Stimulated activated memory B cell treated with anti-CD40 and anti-IgM and Interleukin-4, amounts not matched to agents 10 μg/mL and 1 μg/mL and 100 μg/mL, for 72 hours (primary cell): ENCODE measurements at places on chromosomes 13 and 19.

DNA sequence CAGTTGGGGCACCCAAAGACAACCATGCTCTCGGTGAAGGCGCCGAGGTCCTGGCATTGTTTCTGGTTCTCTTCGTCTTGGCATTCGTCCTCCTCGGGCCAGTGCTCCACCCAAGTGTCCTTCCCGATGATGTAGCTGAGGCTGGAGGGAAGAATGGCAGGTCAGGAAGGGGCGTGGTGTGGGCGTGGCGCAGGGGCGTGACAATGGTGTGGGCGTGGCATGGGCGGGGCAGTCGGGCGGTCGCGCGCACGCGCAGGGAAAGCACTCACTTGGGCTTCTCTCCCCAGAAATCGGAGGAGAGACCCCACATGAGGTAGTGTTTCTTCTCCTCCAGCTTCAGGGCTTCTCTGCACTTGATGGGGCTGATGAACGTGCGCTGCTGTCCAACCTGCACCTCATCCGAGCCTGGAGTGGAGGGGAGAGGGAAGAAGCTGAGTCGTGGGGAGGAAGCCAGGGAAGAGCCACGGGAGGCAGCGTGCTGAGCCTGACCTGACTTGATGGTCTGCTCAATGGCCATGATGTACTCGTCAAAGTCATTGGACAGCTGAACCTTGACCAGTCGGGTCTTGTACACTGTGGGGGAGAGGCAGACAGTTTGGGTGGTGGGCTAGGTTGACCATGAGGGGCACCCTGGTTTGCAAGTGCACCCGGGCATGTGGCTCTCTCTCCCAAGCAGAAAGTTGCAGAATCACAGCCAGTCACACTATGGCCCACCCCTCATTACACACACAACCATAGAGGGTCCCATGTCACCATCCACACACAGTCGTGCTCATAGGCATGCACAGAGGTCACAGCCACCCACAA, 8.1 kb upstream of the TNFSF14 start:
- no peak for ATAC-seq

GRCh38 chr13:102793611-102794355, 5.0 kb downstream of the POGLUT2 start:
- ATAC-seq, result no peak

DNA sequence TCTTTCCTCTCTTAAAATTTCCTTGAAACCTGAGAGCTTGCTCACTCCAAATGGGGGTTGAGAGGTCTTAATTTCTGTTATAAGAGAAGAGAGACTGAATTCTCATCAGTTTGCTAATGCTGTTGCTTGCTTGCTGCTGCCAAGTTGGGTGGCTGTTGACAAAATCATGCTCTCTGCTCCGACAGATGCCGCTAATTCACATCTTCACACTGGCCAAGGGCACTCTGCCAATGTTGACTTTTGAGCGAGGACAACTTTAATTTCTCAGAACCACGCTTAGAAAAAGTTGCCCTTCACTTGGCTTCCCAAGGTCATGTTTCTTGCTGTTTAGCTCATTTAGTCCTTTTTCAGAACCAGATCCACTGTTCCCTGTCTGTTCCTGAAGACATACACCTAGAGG, 402.9 kb downstream of the HS6ST3 start:
- ATAC-seq, result no peak

- ATAC-seq, result no peak
These were observed 82.7 kb downstream of the FOXO1 start for GRCh38 chr13:40583738-40584137.

- ATAC-seq, result peak; percentile 56
These were observed 2.0 kb upstream of the ARHGAP45 start for GRCh38 chr19:1064661-1065605.

GRCh38 chr13:25541434-25542123, 169.8 kb downstream of the ATP8A2 start:
- peak; percentile 71 for ATAC-seq

DNA sequence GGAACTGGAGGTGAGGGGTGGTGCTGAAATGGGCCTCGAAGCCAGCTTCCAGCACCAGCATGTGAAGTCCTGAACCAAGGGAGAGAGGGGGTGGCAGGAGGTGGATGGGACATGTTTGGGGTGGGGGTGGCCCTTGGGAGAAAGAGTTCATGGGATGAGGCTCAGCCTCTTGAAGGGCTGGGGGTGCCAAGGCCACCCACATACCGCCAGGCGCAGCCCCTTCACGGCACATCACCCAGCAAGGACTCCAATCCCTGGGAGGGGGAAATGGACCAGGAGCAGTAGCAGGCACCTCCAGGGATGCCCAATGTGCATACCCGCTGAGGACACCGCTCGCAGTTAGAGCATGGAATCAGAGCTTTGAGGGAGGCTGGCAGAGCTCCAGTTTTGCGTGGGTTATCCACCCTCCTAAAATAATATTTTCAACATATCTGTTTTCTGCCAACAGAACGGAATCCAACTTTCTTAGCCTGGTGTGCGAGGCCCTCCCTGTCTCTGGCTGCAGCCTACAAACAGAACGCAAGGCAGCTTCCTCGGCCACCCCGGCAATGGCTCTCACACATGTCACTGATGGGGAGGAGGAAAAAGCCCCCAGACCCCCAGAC, 140.5 kb upstream of the VSTM2B start:
- ATAC-seq, result no peak

- ATAC-seq, result no peak
These were observed 5.4 kb downstream of the CDC34 start for GRCh38 chr19:536881-537404.

- no peak for ATAC-seq
These were observed 10.2 kb upstream of the SLC7A9 start for GRCh38 chr19:32879741-32880140.

DNA sequence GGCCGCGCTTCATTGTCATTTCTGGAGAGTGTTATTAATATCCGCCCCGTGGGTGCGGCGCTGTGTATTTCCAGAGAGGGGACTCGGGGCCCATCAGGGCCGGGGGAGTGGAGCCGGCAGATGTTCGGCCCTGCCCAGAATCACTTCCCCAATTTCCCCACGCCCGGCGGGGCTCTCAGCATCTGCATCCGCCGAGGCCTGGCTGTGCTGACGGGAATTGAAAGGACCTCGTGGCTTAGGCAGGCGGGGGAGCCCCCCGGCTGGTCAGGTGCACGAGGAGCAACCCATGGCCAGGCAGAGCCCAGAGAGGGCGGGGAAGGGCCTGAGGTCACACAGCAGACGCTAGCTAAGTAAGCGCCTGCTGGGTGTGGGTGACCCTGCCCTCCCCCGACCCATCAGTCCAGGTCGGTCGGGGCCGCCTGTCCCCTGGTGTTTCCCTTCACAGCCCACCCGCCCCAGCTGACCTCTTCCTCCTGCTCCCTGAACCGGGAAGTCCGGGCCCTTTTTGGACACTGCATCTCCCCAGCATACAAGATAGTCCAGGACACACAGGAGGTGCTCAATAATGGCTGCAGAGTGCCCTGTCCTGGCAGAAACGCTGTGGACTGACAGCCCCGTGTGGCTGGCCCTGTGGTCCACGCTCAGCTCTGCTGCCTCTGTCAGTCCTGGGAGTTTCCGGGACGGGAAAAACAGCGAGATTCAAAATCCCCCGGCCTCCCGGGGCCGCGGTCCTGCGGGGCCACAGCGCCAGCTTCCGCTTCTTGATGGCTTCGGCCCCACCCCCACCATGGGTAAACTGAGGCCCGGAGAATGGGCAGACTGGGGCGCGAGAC, 22.1 kb downstream of the ARID3A start:
- peak; percentile 91 for ATAC-seq

GRCh38 chr19:23403052-23403451, 7.8 kb upstream of the ZNF91 start:
- ATAC-seq, result no peak

GRCh38 chr13:75986818-75987217, 350.7 kb downstream of the LMO7 start:
- ATAC-seq, result peak; percentile 77

DNA sequence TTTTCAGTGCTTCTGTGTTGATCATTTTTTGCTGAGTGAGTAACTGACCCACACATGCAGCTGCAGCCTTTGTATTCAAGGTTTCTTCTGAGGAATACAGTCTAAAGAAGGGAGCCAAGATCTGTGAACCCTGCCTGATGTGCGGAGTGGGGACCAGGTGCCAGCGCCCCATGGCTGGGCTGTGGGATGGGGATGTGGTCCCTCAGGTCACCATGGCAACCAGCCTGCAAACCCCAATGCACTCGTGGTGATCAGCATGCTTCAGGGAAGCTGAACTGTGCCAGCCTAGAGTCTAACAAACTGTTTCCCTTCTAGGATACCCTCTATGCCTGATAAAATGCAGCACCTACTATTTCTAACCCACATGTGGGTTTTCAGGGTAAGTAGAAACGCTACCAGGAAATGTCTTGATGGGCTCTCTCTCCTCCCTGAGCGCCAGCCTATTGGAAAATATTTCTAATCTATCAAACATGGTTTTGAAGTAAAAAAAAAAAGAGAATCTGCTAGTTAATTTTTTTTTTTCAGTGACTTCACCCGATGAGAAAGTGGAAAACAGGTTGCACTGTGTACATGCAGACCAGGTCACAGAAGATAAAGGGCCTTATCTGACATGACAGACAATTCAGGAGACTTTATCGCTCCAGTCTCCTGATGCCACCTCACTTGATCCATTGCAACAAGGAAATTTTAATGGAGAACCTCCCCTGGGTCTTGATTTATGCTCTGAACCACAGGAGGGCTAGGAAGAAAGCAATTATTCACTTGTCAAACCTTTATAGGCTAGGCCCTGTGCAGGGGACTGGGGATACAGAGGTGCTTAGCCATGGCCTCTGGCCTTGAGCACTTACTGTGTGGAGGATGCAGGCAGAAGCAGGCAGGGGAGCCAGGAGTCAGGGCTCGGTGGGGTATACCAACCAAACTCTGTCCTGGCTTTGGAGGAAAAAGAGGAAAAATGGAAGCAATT, 51.1 kb downstream of the RASL11A start:
- ATAC-seq, result no peak

- peak; percentile 31 for ATAC-seq
These were observed 3.4 kb downstream of the BBC3 start for GRCh38 chr19:47227352-47228167.

- ATAC-seq, result no peak
These were observed 23.0 kb downstream of the GPC6 start for GRCh38 chr13:93249364-93250306.

DNA sequence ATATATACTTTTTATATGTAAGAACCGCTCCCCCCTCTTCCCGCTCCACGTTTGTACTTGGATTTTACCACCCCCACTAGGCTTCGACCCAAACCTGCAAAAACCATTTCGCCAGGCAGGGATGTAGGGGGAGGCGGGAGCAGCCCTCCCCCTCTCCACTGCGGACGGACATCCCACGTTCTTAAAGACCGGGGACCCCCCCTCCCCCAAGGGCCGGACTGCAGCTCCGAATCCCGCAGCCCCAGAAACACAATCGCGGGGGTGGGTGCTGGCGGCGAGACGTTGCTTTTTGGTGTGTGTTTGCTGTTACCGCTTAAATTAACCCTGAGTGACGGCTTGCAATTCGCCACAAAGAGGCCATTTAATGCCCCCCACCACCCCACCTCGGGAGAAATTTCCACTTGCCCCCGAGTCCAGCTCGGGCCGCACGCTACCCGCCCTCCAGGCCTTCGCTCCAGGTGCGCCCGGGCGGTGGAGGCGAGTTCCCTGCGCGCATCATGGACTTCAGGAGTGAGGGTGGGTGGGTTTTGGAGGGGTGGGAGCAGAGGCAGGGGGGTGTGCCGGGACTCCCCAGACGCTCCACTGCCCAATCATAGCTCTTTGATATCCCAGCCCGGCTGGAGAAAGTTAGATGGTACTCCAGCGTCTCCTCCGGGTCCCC, 15.8 kb downstream of the NFIX start:
- no peak for ATAC-seq

- ATAC-seq, result peak; percentile 14
These were observed 52.8 kb downstream of the RUBCNL start for GRCh38 chr13:46334035-46334822.
